ENCODE measurements at places on chromosomes 11 and 22.
A peak's percentile ranks its signal among the peaks of the same experiment; 100 is the strongest.

- DNase-seq, result peak; percentile 32
Observed at GRCh38 chr11:13140028-13140870, 131.1 kb downstream of the RASSF10 start.

- DNase-seq, result no peak
Observed at GRCh38 chr22:44847380-44847779, 95.0 kb downstream of the ARHGAP8 start.

GRCh38 chr22:48222742-48223487 is 1460.5 kb downstream of the TBC1D22A start:
- DNase-seq, result no peak

- DNase-seq, result no peak
Observed at GRCh38 chr11:115965767-115966504, 461.7 kb upstream of the CADM1 start.
